Fibroblast of mammary gland (primary cell): ENCODE measurements at places on chromosomes 4 and X.

GRCh38 chrX:37986893-37987292 is 19.5 kb upstream of the SYTL5 start:
- DNase-seq = peak; percentile 26

DNA sequence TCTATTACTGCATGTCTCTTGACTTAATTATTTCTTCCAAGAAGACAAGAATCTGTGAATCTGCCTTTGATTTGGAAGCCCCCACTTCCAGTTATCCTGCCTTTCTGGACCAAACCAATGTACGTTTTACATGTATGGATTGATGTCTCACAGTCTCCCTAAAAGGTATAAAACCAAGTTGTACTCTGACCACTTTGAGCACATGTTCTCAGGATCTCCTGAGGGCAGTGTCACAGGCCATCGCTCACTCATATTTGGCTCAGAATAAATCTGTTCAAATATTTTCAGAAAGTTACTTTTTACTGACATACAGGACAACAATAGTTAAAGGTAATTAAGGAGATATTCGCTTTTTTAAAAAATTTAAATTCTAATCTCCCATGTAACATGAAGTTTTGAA is 188.6 kb upstream of the CPXCR1 start:
- no peak for DNase-seq

GRCh38 chr4:112637552-112637866 is 566 bp downstream of the LARP7 start:
- DNase-seq = no peak

- no peak for DNase-seq
Measured at GRCh38 chr4:183503497-183504063, 1.3 kb upstream of the ING2 start.

- no peak for DNase-seq
Measured at GRCh38 chr4:83272900-83273299, 11.7 kb downstream of the COQ2 start.
